ENCODE measurements at places on chromosomes 7 and 10. TPM values are rescaled to one million over a fixed set of nuclear protein-coding genes. Genes with fewer than 3 reads are reported as not detected.

The PAPOLB gene
- not detected for total RNA-seq

DNA sequence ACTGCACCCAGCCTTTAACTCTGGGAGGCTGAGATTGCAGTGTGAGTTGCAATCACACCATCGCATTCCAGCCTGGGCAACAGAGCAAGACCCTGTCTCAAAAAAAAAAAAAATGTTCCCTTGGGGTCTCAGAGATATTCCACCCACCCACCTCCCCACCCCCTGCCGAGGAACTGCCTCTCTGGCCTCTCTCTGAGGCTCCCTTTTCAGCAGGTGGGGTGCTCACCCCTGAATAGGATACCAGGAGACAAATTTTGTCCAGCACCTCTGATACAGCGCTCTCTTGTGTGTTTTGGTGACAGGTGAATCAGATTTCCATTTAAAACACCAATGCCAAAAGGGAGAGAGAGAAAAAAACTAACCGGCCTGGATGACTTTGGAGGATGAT, 92.6 kb upstream of the KIF5B start:
- DNase-seq: no peak

The EBLN1 gene
- total RNA-seq: not detected

DNA sequence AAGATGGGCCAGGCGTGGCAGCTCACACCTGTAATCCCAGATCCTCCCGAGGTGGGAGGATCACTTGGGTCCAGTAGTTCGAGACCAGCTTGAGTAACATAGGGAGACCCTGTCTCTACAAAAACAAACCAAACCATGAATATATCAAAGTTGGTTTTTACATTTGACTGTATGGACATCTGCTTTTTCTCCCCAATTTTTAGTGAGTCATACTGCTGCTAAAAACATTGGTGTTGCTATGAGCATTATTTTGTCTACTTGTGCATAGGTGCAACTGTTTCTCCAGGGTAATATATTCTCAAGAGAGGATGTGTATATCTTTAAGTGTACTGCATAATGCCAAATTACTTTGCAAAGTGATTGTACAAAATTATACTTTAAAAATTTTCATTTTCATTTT, 769 bp upstream of the TMEM248 start:
- DNase-seq: no peak

The ABCC2 gene
- total RNA-seq: 0.73 TPM

GRCh38 chr7:82209179-82209747, 234.3 kb downstream of the CACNA2D1 start:
- no peak for DNase-seq

The TMEM176A gene
- total RNA-seq: not detected

- no peak for DNase-seq
Observed at GRCh38 chr10:94232711-94233383, 129.9 kb downstream of the NOC3L start.

DNA sequence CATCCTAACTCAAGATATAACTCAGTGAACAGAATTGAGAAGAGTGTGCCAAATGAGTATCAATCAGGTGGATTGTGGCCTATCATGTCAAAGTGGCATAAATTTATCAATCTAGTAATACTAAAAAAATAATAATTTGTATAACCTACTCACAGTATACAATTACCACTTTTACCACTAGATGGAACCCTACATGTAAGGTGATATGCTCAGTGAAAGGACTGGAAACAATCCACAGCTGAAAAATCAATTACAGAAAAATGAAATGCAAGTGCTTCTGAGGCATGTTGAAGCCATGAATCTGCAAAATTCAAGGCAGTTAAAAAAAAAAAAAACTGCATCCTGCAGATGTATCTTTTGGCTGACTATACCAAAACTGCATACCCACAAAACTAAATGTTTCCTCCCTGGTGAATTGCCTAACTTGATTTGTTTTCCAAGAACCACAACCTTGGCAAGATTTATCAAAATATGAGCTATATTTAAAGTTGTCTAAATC, 13.9 kb downstream of the ARHGAP19 start:
- DNase-seq: no peak

- DNase-seq: no peak
Observed at GRCh38 chr10:29877793-29878491, 181.4 kb downstream of the JCAD start.

- no peak for DNase-seq
Observed at GRCh38 chr7:40348126-40348728, 213.4 kb downstream of the SUGCT start.
